ENCODE measurements at places on chromosomes 6 and 20. TPM values are rescaled to one million over a fixed set of nuclear protein-coding genes. Genes with fewer than 3 reads are reported as not detected.

GRCh38 chr6:154821099-154821498 is 87.9 kb downstream of the SCAF8 start:
- DNase-seq = no peak

DNA sequence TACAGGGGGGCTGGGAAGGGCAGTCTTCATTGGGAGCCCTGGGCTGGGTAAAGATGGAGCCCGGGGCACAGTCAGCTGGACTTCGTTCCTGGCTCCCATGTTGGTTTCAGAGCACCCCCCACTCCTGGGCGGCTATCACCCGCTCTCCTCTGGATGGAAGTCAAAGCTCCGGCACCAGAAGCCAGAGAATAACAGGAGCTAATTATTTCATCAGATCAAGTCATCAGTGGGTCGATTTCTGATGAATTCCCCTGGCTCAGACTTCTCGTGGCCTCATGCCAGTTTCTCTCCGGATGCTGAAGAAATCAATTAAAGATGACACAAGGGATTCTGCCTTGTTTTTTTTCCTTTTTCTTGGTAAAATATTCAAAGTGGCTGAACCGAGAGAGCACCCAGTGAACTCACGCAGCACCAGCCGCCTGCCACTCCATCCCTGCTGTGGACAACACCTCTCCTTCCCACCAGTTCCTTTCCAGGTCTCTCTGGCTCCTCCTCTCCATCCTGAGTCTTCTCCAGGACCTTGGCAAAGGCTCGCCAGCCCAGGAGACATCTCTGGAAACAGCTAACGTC is 22.5 kb downstream of the SULF2 start:
- no peak for DNase-seq

- no peak for DNase-seq
Measured at GRCh38 chr6:15575357-15576033, 87.3 kb downstream of the DTNBP1 start.

DNA sequence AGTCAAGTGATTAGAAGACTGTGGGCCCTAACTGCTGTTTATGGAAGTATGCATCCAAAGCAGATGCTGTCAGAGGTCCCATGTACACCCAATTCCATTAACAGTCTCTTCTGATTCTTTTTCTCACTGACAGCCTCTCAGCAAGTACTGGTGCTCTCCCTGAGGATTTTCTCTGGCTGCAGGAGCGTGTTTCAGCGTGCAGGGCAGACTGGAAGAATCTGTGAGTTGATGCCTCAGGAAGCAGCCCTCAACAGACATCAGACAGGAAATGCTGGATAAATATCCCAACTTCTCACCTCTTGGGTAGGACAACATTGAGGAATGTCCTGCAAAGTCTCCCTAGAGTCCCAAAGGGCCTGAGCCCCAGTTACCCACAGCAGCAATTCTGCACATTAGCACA is 40.8 kb downstream of the ANKEF1 start:
- no peak for DNase-seq

DNA sequence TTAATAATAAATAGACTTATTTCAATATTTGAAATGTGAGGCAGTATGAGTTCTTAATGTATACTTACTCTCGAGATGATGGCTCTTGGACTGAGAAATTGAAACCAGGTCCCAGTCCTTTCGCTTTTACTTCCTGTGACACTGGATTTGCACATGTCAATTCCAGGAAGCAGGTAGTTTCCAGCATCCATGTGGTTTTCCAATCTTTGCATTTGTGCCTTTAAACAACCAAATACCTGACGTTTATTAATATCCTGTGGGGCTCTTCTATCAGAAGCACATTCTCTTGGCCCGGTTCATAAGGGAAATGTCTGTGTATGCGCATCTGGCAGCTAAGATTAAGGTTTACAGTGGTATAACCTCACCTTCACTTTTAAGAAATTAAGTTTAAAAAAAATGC is 13.1 kb downstream of the UTRN start:
- no peak for DNase-seq

The OTOR gene
- not detected for total RNA-seq

The SPATS1 gene
- not detected for total RNA-seq

The EHMT2 gene
- total RNA-seq = 15.5 TPM

The CCN5 gene
- total RNA-seq = 15.8 TPM

The EDN1 gene
- total RNA-seq = 2.2 TPM

The MYBL2 gene
- total RNA-seq = 0.78 TPM

All from Right ventricle myocardium superior (tissue), 1 donor.